Activated CD4-positive, alpha-beta T cell treated with anti-CD3 and anti-CD28 coated beads for 48 hours (primary cell): ENCODE measurements at places on chromosomes 1 and 21.

GRCh38 chr1:242673652-242674051, 149.2 kb upstream of the PLD5 start:
- no peak for DNase-seq

DNA sequence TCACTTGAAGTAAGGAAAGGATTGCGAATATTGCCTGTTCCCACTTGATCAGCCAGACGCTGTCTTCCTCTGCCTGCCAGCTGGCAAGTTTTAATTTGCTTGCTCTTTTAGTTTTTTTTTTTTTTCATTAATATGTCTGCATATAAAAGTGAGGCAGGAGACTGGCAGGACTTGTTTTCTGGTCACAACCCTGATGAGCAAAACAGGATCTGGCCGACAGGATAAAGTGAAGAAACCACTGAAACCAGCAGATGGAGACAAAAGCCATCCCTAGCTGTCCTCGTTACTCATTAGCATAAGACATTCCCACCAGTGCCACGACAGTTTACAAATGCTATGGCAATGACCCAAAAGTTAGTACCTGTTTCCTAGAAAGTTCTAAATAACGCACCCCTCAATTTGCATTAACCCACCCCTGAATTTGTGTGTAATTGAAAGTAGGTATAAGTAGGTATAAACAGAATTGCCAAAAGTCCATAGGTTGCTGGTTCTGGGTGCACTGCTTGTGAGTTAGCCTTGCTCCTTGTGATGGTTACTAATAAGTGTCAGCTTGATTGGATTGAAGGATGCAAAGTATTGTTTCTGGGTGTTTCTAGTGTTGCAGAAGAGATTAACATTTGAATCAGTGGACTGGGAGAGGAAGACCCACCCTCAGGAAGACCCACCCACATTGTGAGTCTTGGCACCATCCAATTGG, 60.8 kb downstream of the ZNF684 start:
- peak; percentile 9 for DNase-seq

DNA sequence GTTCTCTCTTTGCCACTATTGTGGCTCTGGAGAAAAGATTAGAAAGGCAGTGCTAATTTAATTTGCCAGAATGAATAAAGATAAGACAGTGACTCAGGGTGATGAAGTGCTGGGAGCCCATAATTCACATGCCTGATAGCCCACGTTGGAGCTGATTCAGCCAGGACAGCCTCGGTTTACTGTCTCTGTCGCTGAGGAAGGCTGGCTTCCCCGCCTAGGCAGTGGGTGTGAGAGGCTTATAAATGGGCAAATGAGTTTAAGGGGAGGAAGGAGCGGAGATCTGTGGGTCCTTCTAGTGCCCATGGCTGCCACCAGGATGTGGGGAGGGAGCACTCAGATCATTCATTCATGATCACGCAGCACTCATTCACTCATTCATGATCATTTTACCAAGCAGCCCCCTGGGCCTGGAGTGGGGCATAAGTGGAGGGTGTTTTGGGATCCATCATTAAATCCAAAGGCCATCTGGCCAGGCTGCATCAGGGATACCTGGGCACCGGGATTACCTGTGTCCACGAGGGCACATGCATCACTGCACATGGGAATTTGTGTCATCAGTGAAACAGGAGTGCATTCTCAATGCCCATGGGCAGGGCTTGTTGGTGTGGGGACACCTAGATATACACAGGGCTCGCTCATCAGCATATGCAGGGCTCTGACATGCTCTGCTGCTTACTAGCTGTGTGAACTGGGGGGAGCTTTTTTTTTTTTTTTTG, 315.4 kb downstream of the MATN1 start:
- no peak for DNase-seq

- no peak for DNase-seq
Measured at GRCh38 chr1:94565901-94566300, 24.3 kb upstream of the F3 start.

DNA sequence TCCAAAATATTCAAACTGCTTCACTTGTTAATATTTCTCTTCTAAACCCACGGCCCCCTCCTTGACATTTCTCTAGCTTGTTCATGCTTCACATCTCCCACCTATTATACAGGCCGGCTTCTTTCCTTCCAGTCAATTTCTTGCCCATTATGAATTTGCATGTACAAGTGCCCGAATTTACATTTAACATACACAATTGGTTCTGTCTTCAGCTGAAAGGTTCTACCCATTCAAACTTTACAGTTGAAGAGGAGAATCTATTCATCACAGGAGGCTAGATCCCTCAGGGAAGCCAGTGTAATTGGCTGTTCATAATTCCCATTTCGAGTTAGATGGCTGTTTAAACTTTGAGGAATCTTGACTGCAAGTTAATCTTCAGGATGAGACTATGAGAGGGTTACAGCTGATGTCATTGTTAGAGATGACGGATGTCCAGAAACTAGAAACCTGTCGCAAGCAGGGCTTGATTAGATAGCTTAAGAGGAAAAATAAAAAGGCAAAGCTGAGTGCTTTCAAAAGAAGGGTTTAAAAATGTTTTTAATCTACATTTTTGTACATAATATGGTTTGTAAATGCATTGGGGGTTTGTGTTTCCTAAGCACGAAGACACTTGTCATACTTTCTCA, 157.0 kb downstream of the ADSS2 start:
- no peak for DNase-seq

- no peak for DNase-seq
Measured at GRCh38 chr1:234965111-234965510, 163.5 kb downstream of the TOMM20 start.

- no peak for DNase-seq
Measured at GRCh38 chr1:109369167-109369746, 28.5 kb downstream of the SORT1 start.

- no peak for DNase-seq
Measured at GRCh38 chr1:216626394-216627067, 96.7 kb downstream of the ESRRG start.

- no peak for DNase-seq
Measured at GRCh38 chr1:34918386-34918976, 11.0 kb downstream of the DLGAP3 start.

GRCh38 chr1:229374485-229374884, 31.6 kb upstream of the CCSAP start:
- no peak for DNase-seq

- no peak for DNase-seq
Measured at GRCh38 chr1:10059342-10059718, 26.6 kb downstream of the UBE4B start.

DNA sequence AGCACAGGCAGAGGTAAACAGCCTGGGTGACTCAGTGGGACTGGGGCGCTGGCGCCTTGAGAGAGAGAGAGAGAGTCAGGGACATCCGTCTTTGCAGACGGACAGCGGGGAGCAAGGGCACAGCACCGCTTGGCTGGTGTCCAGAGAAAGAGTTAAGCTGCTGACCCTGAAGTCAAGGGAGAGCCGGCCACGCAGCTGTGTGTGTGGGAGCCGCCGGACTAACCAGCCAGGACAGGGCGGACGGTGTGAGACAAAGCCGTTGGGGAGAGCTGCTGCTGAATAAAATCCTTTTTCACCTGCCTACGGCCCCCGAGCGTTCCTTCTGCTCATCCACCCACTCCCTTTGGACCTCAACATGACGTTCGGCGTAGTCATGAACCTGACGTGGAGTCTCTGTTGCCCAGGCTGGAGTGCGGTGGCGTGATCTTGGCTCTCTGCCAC, 14.5 kb downstream of the CFAP74 start:
- DNase-seq: no peak

DNA sequence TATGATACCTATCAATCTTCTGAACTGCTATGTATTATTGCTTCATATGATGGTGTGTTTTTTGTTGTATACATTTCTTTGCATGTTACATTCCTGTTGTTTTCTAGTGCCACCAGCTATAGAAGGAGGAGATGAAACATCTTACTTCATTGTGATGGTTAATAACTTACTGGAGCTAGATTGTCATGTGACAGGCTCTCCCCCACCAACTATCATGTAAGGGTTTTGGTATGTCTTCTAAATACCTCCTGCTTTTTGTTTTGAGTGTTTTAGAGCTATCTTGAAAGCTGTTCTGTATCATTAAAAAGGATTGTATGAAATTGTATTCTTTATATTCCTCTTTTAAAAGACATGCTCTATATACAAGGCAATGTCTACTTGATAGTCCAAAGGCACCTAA, 282.7 kb downstream of the HMCN1 start:
- DNase-seq: no peak

- no peak for DNase-seq
Measured at GRCh38 chr1:41390166-41390565, 28.9 kb downstream of the FOXO6 start.

- no peak for DNase-seq
Measured at GRCh38 chr1:159653201-159653600, 61.2 kb downstream of the CRP start.
